ENCODE measurements at places on chromosomes 3 and 15. TPM values are rescaled to one million over a fixed set of nuclear protein-coding genes. Genes with fewer than 3 reads are reported as not detected.

DNA sequence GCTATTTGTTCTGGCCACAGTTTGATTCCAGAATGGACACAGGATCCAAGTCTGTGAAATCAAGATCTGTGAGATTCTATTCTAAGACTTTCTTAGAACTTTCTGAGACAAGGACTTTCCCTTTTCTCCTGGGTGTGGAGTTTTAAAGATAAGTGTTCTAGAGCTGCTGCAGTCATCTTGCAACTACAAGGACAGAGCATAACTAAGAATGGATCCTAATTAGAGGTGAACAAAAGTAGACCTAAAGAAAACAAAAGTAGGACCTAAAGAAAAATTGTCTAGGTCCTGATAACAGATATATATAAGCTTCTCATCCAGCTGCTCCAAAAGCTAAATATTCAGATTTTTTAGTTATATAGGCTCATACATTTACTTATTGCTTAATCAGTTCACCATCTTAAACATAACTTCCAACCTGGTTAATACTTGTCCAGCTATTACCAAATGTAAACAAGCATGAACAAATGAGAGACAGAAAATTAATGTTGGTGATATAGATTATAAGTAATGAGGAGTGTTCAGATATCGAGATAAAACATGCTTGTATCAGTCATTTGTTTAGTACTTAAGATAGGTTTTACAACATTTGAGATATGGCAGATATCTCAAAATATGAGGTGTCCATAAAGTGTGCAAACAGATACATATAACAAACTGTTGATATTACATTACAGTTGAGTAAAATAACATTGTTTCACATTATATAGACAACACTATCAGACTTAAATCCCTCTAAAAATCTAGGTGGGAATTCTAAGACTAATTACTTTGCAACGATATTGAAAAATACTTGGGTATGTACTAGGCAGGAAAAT lies 75.1 kb downstream of the CD200 start:
- no peak for DNase-seq

DNA sequence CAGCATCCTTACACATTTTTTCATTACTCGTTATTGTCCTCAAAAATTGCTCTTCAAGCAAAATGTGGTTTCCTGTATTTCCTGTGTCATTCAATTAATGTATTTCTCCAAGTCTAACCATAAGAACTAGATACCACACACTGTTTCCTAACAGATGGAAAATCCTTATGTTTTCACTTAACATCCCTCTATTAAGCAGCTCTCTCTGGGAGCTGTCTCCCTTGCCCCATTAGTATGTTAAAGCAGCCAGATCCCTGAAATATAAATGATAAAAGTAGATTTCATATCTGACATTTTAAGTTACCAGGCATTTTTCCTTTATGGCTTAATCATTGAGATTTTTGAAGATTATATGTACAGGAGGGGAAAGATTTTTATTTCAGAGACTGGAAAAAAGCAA lies 15.9 kb downstream of the PFN2 start:
- no peak for DNase-seq

- DNase-seq = no peak
These were observed 887.4 kb upstream of the CFAP20DC start for GRCh38 chr3:59937201-59937600.

GRCh38 chr3:124650798-124651197 lies 79.5 kb upstream of the UMPS start:
- DNase-seq = no peak

DNA sequence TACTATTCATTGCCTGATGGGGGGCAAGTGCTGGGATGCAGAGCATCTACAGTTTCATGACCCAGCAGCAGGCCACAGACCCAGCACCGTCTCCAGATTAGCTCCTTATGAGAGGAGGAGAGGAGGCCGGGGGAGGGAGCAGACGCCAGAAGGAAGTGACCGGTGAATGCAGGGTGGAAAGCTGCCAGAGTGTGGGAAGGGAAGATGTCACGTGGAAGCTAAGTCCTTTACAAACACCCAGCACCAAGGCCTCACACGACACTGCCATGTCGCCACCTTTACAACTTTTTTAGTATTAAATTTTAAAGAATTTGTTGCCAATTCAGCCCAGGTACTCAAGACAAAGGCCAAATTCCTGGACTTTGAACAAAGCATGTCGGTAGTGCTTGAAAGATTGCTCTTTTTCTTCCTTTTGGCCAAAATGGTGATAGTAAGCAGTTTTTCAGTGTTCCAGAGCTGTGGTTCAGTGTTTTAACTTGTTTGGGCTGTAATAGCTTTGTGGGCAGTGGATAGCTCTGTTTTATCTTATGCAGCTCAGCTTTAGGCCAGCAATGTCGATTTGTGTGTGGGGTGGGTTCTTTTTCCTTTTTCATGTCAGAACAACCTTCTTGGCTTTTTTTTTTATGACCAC lies 58.2 kb downstream of the ZBTB38 start:
- DNase-seq = peak; percentile 92

- DNase-seq = no peak
These were observed 23.5 kb upstream of the CA12 start for GRCh38 chr15:63405159-63405558.

- no peak for DNase-seq
These were observed 74.9 kb upstream of the ZBED2 start for GRCh38 chr3:111669926-111670630.

DNA sequence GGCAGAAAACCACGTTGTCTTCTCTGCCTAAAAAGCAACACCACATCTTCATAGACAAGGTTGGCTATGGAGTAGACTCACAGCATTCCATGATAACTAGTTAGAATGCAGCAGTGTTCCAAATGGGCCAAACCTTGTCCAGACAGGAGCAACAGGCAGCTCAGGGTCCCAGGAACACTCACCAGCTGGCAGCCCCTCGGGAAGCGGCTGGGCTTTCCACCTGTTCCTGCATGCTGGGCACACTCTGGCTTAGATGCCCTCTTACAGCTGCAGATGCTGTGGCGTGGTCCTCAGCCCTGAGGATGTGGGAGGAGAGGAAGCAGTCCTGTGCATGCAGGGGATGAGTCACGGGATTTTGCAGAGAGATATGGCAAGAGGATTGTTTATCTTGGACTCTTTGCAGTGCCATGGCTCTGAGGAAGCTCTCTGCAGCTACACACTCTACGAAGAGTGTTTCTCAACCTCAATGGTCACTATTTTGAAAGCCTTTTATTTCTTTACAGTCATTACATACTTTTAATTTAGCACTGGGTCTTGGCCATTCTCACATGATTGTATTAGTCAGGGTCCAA lies 11.3 kb downstream of the NRROS start:
- no peak for DNase-seq

DNA sequence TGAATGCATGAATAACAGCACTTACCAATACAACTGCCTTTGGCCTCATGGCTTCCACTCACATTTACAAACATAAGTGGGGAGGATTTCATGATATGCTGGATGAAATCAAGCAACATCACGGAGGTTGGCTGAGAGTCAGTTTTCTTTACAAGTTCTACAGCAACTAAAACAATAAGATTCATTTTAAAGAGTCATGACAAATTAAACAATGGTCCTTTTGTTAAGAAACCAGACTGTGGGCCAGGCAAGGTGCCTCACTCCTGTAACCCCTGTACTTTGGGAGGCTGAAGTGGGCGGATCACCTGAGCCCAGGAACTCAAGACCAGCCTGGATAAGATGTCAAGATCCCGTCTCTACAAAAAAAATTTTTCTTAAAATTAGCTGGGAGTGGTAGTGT lies 12.4 kb downstream of the ATR start:
- DNase-seq = no peak

GRCh38 chr15:65342493-65342892 lies 35.3 kb downstream of the IGDCC3 start:
- DNase-seq = no peak

DNA sequence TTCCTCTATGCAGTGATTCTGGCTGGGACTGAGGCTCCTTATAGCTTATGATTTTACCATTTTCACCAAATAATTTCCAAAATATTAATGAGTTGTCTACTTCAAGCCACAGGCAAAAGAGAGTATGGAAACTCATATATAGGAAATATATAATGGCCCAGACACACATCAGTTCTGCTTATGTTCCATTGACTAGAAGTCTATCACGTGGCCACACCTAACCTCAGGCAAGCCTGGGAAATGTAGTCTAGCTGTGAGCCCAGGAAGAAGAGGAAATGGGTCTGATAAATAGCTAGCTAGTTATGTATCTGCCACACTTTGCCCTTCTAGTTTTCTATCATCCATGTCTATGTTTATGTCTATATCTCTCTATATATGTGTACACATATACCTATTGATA lies 195.1 kb downstream of the OTOL1 start:
- DNase-seq = no peak

- no peak for DNase-seq
These were observed 4.3 kb upstream of the MANF start for GRCh38 chr3:51380601-51381332.

- no peak for DNase-seq
These were observed 165.3 kb upstream of the TBL1XR1 start for GRCh38 chr3:177362626-177363025.

GRCh38 chr15:80072285-80072994 lies 13.0 kb downstream of the ZFAND6 start:
- DNase-seq = no peak

DNA sequence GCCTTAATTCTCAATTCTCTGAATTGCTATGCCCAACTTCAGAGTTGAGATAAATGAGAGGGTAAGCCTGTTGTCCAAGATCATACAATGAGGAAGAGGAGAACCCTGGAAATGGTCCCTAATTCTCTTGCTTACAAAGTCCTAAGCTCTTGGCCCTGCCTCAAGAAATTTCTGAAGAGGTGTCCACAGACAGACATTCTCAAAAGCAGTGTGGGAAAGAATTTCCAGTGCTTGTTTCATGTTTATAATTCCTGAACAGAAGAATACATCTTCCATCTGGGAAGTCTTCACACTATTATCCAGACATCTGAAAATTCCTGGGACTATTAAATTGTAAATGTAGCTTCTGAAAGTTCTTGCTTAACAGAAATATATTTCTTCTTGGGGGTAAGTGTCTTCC lies 166.8 kb upstream of the LRTM1 start:
- DNase-seq = no peak

DNA sequence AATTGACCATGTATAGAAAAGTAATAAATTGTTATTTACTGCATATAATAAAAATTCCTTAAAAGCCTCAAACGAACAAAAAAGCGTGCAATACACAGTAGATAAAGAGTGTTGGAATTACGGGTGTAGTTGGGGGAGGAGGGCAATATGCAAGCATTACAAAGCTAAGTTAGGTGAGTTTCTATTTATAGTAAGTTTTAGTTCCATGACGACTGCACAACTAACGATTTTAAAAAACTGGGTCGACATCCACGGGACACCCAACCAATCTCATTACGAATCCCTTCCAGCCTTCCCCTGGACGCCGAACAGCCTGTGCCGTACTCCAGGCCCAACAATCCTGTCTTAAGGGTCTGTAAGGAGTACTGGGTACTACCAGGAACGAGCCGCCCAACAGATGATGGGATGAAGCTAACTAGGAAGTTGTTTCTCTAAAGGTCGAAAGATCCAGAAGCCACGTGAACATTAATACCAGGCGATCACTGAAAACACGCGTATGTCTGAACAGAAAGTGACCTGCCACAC lies 677 bp downstream of the POLQ start:
- no peak for DNase-seq

GRCh38 chr3:196063049-196063448 lies 18.8 kb downstream of the TFRC start:
- DNase-seq = no peak

DNA sequence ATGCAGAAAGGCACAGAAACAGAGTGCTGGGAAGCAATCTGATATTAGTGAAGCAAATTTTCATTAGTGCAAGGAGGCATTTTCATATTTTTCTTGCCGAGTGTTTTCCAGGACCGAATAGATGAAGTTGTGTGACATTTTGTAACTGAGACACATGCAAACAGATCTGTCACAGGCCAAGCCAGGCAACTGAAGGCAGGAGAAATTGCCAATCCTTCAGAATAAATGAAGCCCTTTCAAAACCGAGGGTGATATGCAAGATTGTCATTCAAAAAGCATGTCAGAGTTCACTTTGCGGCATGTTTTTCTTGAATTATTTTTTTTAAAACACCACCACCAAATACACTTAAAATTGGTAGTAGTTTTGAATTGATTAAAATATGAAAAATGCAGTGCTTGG lies 6.2 kb downstream of the LMOD3 start:
- DNase-seq = no peak

DNA sequence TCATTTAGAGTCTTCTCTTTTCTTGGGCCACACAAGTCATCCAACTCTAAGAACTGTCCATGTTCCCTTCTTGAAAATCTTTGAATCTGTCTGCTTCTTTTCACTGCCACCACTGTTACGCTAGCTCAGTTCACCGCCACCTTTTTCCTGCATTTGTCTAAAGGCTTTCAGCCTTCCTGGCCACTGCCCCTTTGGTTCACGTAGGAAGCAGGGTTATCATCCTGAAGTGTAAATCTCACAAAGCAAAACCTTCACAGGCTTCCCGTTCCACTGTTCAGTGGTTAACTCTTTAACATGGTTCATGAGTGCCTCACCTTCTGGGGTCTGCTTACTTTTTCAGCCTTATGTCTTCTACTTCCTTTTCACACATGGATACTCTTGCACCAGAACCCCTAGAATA lies 26.3 kb upstream of the CCDC39 start:
- DNase-seq = no peak

- DNase-seq = no peak
These were observed 533.5 kb downstream of the NAALADL2 start for GRCh38 chr3:175392653-175393052.

DNA sequence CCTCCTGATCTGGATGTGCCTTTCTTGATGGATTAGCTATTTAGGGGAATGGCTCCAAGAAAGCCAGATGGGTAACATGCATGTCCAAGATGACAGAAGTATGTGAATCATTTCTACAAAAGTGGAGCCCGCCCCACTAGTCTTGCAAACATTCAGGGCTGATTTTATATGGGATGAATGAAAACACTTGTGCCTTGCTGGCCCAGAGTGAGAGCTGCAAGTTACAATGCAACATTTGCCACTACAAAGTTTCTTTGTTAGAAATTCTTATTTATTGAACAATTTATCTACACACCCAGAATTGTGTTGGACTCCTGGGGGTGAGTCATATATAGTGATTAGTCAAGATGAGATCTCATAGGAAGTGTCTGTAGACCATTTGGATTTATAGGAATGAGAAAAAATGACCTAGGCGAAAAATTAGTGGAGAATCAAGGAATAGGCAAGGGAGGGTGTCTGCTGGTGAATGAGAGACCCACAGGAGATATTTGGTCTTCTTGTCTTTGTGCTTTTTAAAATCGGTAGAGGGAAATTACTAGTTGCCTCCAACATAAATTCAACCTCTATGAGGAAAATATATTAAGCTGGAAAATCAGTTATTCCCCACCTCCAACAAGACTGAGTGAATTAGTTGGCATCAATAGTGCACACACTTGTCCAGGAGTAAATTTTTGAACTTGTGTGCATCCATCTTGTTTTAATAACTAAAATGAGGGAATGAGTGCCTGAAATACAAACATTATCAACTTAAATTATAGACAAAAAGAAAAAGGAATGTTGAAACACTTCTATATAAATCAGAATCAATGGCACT lies 53.5 kb upstream of the DCBLD2 start:
- no peak for DNase-seq

The OXTR gene
- total RNA-seq = 1.3 TPM

The GPR62 gene
- 0.13 TPM for total RNA-seq

The P2RY13 gene
- total RNA-seq = 3.7 TPM

The CFAP100 gene
- 1.5 TPM for total RNA-seq

The ROPN1 gene
- total RNA-seq = not detected

The MAGEL2 gene
- total RNA-seq = 0.45 TPM

The CLDN1 gene
- 130 TPM for total RNA-seq
